Stimulated activated CD4-positive, alpha-beta T cell treated with anti-CD3 and anti-CD28 coated beads, Interleukin-4, amount 100 ng/mL, for 48 hours (primary cell): ENCODE measurements at places on chromosomes 3 and 15.

DNA sequence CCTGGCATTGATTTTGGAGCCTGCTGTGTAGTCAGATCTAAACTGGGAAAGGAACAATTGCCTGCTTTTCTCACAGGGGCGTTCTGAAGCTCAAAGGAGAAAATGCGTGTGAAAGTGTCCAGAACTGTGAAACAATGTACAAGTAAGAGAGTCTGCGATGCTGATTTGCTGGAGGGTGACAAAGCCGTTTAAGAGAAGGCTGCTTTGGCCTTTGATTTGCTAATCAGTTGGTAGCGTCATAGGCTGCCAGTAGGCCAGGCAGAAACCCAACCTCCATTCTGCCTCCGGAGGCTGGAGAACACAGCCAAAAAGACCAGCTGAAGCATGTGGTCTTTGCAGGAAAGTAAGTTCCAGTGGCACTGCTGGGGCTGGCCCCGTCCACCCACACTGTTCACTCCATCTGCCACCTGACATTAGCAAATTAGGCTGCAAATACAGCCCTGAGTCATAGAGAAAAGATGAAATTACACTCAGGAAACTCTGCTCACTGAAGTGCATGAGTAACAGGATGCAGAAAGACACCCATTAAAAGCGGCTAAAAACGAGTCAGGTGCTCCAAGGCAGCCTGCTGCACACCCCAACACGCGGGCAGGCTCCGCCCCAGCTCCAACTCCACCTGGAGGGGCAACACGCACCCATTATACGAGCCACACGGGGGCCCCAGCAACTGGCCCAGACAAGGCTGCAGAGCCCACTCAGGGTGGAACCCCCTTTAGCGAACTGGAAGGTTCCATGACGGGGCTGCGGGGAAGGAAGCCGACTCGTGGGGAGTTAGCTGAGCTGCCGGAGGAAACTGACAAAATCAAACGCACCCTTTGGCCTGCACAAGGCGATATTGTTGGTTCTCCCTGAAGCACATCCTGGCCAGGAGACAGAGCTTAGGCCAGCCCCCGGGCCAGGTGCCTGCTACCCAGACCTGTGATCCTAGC is 31.6 kb downstream of the ZDHHC19 start:
- DNase-seq, result peak; percentile 73

GRCh38 chr3:52494886-52495495 is at the start of gene STAB1:
TSS of gene STAB1 (plus strand) at chr3:52495338. CDS start at chr3:52495414, 76 bp downstream.
- no peak for DNase-seq

GRCh38 chr3:12421132-12421531 is 63.1 kb upstream of the TSEN2 start:
- no peak for DNase-seq

DNA sequence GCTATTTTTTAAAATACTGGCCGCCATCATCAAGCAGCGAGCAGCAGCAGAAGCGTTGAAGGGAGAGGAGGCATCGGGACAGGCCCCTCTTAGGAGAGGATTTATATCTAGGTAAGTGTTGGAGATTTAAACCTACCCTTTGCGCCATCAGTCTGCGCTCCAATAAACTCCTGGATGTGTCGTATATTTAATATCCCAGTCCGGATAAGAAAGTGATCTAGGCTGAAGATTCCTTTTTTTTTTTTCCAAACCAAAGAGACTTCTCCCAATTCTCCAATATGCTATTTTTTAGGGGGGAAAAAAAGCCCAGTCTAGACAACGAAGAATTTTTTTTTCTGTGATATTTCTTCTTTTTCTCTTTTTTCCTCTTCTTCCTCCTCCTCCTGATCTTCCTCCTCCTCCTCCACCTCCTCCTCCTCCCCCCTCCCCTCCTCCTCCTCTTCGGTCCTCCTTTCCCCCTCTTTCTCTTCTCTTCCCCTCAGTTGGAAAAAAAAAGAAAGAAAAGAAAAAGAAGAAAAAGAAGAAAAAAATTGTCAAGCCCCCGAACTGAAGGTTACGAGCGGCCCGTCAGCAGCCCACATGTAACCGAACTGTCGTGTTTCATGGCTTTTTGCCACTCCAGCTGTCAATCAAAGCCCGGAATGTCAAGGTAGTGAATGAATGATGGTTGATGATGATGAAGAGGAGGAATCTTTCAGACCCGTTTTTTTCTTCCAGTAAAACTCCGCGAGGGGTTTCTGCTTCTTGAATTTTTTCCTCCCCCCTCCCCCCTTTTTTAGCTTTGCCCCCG is 835 bp downstream of the MEIS2 start:
- DNase-seq, result no peak

DNA sequence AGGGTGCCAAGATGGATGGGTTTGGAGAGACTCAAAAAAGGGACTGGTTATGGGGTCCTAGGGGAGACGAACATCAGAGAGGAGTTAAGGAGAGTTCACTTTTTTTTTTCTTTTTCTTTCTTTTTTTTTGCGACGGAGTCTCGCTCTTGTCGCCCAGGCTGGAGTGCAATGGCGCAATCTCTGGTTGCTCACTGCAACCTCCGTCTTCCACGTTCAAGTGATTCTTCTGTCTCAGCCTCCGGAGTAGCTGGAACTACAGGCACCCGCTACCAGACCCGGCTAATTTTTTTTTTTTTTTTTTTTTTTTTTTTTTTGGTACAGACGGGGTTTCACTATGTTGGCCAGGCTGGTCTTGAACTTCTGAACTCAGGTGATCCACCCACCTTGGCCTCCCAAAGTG is 1.2 kb downstream of the SPINT1 start:
- DNase-seq, result no peak

- no peak for DNase-seq
Observed at GRCh38 chr3:186515125-186515524, 29.1 kb downstream of the CRYGS start.
